Suppressor macrophage treated with lipopolysaccharide for 4 hours (primary cell): ENCODE measurements at places on chromosomes 12 and 14.

DNA sequence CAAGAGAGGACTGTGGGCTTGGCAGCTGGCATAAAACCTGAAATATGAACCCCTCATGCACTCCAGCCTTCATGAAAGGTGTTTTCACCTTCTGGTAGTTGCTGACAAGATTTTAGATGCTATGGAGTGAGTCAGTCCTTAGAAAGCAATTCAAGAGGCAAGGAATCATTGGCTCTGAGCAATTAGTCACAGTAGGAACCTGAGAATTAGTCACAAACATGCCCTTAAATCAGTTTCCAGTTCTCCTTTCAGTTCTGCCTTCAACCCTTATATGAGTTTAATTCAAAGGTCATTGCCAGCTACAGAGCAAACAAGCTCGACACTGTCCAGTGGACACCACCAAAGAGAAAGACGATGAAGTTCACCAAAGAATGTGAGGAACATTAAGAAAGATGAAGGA is 472.3 kb downstream of the GLT1D1 start:
- DNase-seq, result no peak

DNA sequence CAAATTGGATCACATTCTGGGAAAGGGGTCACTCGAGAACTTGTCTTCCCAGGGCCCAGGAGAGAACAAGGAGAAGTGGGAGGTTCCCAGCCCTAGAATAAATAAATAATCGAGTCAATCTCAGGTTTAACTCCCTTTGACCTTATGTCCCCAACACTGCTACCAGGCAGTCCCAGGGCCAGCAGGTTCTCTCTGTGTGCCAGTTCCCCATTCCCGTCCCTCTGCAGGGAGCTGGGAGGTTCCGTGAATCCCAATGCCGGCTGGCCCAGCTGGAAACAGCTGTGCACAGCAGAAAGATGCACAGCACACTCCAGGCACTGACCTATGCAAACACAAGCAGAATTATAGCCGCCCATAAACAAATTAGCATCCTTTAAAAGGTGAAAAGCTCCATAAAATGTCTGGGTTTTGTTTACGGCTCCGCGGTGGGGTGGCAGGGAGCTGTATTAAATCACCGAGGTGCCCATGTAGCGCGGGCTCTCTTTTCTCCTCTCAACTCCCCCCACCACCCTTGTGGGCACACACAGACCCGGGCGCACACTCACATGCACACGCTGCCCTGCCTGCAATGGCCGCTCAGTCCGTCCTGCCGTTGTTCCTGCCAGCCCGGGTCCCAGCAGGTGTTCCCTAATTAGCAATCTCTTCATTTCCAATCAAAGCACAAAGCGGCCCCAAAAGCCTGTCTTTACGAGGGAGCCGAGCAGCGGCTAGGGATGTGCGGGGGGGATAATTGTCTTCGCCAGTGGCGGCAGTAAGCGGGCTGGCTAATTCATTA is 46.6 kb upstream of the ESRRB start:
- no peak for DNase-seq

- DNase-seq, result no peak
These were observed 33.5 kb downstream of the DAD1 start for GRCh38 chr14:22555384-22556011.

- no peak for DNase-seq
These were observed 73.5 kb downstream of the BTG1 start for GRCh38 chr12:92072112-92072511.

DNA sequence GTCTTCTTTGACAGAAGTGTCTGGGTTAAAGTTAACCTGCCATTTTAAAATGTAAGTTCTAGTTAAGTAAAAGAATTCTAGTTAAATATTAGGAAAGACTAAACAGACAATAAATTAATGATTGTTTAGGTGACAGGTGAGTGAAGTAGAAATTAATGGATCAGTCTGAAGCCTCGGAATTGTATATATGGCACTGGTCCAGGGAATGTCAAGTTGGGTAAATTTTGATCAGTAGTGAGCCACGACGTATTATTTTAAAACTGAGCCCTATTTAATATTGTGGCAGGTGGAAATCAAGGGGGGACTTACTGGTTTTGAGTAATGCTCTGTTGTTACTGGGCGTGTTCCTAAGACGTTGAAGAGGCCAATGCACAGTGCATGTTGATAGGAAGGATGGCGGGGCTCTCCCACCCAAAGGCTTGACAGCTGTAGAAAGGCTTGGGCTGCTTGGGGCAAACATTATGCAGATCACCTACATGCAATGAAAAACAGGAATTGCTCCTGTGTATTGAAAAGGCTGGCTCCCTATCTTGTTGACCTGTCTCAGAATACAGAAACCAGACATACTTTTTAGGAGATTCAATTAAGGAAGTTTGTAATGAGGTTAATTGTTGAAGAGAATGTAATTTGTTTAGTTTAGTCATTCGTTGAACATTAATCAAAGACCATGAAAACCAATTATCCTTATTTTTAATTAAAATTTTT is 5.9 kb upstream of the PPFIBP1 start:
- no peak for DNase-seq

- DNase-seq, result no peak
These were observed 136.9 kb upstream of the PARP11 start for GRCh38 chr12:4009979-4010704.

DNA sequence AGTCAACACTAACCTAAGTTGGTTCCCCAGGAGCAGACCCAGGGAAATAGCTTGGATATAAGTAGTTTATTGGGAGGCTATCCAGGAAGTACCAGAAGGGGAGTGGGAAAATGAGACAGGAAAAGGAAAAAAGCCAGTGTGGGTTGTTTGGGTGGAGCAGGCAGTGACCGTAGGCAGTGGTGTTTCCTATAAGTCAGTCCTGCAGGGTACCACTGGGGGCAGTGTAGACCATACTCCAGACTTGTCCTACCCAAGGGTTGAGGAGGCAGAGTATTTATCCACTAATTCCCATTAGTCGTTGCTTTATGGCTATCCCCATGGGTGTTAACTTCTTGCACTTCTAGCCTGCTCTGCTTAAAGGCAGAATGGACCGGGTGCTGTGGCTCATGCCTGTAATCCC is 6.4 kb upstream of the CCDC60 start:
- DNase-seq, result peak; percentile 11

GRCh38 chr14:28952666-28953065 is 186.1 kb downstream of the FOXG1 start:
- DNase-seq, result no peak

DNA sequence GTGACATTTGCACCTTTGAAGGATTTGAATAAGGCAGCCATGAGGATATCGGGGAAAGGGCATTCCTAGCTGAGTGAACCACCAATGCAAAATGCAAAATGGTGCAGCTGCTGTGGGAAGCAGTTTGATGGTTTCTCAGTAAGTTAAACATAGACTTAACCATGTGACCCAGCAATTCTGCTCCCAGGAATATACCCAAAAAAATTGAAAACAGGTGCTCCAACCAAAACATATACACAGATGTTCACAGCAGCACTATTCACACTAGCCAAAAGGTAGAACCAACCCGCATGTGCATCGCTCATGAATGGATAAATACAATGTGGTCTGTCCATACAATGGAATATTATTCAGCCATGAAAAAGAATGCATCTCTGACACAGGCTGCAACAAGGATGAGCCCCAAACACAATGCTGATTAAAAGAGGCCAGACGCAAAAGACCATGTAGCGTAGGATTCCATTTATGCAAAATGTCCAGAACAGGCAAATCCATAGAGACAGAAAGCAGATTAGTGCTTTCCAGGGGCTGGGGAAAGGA is 215.0 kb upstream of the MYL2 start:
- no peak for DNase-seq

DNA sequence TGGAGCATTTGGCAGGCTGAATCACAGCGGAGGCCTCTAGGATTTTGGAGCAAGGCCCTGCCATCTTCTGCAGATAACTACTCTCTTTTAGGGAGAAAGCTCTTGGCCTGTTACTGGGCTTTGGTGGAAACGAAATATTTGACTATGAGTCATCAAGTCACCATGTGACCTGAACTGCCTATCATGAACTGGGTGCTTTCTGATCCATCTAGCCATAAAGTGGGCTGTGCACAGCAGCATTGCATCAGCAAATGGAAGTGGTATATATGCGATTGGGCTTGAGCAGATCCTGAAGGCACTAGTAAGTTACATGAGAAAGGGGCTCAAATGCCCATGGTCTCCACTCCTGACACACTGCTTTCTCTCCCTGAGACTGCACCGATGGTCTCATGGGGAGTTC is 21.1 kb downstream of the GYS2 start:
- DNase-seq, result no peak

- DNase-seq, result no peak
These were observed 271.0 kb upstream of the RTL1 start for GRCh38 chr14:101174522-101174838.

GRCh38 chr12:112837629-112838197 is 46.2 kb downstream of the RPH3A start:
- peak; percentile 70 for DNase-seq

DNA sequence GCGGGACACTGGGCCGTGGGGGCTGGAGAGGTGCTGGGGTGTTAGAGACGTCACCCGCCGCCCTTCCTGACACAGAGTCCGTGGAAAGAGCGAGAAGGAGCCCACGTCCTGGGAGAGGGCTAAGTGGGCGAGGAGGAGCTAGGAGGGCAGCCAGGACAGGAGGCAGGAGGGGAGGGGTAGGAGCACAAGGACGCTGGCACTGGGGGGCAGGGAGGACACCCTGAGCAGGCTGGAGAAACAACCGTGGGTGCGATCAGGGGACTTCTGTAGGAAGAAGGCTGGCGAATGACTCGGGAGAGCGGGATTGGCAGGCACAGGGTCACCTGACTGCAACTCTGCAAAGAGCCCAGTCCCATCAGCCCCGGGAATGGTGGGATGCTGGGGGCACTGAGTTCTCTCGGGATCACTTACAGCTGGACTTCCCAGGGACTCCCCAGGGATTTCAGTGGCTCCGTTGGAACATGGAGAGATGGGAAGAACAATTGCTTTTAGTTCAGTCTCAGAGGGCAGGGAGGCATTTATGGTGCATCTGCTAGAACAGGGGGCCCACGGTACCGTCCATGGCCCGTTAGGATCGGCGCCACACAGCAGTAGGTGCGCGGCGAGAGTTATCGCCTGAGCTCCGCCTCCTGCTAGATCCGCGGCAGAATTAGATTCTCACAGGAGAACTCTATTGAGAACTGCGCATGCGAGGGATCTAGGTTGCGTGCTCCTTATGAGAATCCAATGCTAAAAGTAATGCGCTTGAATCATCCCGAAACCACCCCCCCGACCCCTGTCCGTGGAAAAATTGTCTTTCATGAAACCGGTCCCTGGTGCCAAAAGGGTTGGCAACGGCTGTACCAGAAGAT is 24.3 kb downstream of the UBR7 start:
- no peak for DNase-seq

- DNase-seq, result no peak
These were observed 280.9 kb upstream of the FLRT2 start for GRCh38 chr14:85248881-85249635.

GRCh38 chr12:7175493-7175892 is 14.0 kb upstream of the PEX5 start:
- no peak for DNase-seq

- DNase-seq, result peak; percentile 9
These were observed 187.4 kb upstream of the ABCD2 start for GRCh38 chr12:39807043-39807442.

GRCh38 chr12:116433249-116433648 is 125.9 kb upstream of the MAP1LC3B2 start:
- DNase-seq, result peak; percentile 52

DNA sequence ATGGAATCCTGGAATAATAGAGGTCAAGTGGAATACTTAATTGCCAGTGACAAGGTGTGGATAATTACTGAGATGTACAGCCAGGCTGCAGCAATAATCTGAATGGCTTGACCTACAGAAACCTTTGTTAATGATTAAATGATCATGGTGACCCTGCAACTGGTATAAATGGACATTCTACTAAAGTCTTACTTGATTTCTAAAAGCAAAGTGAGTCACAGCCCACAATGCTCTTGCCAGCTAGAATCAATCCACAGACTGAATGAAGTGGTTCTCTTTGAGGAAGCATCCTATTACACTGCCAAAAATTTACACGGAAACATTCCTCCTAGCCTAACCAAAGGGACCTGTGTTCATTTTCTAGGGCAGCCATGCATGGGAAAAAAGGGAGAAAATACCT is 518.5 kb downstream of the SOX5 start:
- no peak for DNase-seq

- DNase-seq, result no peak
These were observed 12.3 kb downstream of the NKX2-8 start for GRCh38 chr14:36570065-36570464.

GRCh38 chr12:106000382-106001104 is 138.2 kb downstream of the NUAK1 start:
- no peak for DNase-seq

- DNase-seq, result no peak
These were observed 105.1 kb downstream of the NDUFA12 start for GRCh38 chr12:94898388-94898787.

- DNase-seq, result no peak
These were observed 8.1 kb downstream of the CIT start for GRCh38 chr12:119868992-119869391.

DNA sequence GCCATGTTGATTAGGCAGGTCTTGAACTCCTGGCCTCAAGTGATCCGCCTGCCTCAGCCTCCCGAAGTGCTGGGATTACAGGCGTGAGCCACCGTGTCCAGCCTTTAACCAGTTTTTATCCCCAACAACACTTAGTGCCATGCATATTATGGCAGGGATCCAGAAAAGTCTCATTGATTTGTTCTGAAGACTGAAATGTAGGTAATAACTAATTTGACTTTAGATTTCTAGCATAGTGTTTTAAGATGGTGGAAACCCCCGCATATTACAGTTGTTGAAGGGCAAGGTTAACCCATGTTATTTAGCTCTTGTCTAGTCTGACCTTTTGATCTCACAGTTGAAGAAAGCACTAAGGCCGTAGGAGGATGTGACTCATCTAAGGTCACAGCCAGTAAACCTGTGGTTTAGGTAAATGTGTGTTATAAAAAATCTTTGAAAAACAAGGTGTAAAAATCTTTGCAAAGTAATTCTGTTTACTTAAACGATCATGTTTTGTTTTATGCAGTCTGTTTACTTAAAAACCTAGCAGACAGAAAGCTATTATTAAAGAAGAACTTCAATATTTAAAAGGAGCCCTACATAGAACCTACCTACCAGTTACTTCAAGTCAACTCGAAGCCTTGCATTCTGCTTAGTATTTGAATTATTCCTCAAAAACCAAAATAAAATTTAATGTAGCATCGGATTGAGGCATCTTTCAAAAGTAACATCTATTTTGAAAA is 24.8 kb downstream of the BICDL1 start:
- DNase-seq, result no peak

- no peak for DNase-seq
These were observed 782.9 kb downstream of the BCL11B start for GRCh38 chr14:98489115-98489514.

- peak; percentile 68 for DNase-seq
These were observed 692 bp downstream of the MYG1 start for GRCh38 chr12:53300187-53300586.

- DNase-seq, result peak; percentile 34
These were observed 1.2 kb downstream of the PPM1H start for GRCh38 chr12:62933602-62934238.
